ENCODE measurements at places on chromosomes 6 and 20. TPM values are rescaled to one million over a fixed set of nuclear protein-coding genes. Genes with fewer than 3 reads are reported as not detected.

GRCh38 chr6:164121527-164121926, 707.0 kb downstream of the QKI start:
- no peak for DNase-seq

The HNF4A gene
- polyA plus RNA-seq, result 0.04 TPM

The TCF21 gene
- 0.04 TPM for polyA plus RNA-seq

DNA sequence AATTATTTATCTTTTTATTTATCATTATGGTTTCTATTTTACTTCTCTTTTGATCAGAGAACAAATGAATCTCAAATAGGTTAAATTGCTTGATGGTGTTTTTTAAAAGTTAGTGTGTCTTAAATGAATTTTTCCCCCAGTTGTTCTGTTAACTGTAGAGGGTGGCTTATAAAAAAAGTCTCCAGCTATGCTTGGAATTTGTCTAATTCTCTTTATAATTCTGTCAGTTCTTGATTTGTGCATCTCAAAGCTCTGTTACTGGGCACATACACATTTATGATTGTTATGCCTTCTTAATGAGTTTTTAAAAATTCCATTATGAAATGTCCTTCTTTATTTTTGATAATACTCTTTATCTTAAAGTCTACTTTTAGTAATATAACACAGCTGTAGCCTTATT, 58.0 kb downstream of the LIN28B start:
- no peak for DNase-seq

DNA sequence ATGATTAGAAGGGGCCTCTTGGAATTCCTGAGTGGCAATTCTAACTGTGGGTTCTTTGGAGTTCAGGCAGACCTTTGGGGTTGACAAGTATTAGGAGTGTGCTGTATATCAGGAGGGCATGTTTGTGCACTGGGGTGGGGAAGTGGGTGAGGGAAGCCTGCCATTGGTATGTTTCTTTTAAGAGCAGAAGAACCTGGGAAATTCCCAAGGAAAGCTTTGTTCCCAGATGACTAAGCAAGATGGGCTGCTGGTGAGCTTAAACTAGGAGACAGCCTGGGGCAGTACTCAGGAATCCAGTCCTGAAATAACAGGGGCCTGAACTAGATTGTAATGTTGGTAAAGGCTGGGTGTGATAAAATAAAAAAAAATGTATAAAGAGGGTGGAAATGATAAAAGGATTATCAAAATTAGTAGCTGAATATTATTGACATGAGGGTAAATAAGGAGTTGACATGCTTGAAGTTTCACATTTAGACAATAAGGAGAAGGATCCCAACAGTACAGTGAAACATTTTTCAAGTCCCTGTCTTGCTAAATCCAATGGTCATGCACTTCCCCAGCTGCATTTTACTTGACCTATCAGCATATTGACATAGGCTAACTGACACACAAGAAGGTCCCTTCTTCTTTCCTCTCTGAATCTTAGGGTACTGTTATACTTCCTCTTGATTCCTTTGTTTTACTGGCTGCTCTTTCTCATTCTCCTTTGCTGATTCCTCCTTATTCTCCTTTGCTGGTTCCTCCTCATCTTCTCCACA, 18.4 kb upstream of the IFNGR1 start:
- no peak for DNase-seq

GRCh38 chr6:36104836-36105235, 25.5 kb upstream of the MAPK13 start:
- no peak for DNase-seq

GRCh38 chr6:163793011-163793983, 378.8 kb downstream of the QKI start:
- DNase-seq, result no peak

The SOD2 gene
- polyA plus RNA-seq, result 95.9 TPM

DNA sequence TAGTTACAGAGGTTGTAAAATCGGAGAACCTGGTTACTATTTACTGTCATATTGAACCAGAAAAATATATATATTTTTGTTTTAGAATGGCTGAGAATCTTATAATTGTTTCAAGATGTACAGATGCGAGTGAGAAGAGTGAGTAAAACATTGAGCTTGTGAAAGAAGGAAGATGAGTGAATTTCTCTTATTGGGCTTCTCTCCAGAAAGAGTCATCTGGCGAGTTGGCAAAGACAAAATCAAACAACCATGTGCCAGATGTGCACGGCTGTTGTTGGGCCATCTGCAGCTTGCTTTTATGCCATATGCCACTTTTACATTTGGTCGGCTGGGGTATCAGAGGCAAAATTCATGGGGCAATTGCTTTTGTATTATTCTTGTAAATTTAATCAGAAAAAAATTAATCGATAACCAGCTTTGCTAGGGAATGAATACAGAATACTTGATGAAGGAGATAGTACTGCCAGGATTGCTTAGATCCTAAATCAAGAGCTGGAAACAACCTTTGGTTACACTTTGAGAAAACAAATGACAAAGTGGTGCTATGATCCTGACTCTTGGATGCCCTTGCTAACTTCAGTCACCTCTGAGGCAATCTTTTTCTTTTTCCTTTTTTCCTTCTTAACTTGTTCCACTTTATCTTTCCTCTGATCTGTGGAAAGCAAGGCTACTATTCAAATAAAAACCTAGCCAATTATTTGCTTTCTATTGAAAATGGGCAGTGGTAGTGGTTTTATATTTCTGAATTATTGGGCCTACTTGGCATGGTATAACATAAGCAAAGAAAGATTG, 97.1 kb upstream of the GRIK2 start:
- DNase-seq, result peak; percentile 32

The TBX18 gene
- polyA plus RNA-seq, result 21.5 TPM

The SUN5 gene
- not detected for polyA plus RNA-seq

DNA sequence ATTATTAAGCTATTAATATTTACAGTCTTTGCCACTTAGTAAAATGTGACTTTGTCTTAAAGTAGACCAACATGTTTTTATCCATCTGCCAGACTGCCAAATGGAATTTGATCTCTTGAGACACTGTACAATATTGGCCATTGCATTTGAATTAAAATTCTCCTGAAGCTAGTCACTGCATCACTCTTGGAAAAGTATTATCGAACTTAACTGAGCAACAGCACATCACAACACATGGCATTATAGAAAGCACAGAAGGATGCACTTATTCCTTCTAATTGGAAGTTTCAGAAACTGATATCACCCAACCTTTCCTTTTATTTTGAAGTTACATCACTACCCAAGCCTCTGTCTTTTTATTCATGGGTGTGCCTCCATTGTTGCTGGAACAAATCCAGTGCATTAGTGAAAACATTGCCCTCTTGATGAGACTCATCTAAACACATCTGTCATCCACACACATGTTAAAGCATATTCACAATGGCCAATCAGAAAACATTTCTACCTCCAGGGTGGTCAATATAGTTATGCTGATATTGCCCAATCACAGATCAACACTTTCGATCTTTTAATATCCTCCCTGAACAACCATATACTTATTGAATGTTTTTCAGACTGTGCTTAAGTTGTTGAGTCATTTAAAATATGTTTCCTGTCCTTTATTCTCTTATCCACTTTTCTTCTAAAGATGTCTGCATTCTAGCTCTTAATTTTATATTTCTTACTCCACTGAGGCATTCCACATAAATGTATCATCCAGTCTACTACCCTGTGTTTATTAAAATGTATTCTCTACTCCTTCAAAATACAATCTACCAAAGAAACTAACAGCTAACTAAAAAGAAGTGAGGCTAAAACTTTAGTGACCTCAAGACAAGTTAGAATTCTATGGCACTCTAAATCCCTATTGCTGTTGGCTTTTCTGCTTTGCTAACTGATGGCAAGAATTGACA, 535.0 kb downstream of the RFPL4B start:
- no peak for DNase-seq

DNA sequence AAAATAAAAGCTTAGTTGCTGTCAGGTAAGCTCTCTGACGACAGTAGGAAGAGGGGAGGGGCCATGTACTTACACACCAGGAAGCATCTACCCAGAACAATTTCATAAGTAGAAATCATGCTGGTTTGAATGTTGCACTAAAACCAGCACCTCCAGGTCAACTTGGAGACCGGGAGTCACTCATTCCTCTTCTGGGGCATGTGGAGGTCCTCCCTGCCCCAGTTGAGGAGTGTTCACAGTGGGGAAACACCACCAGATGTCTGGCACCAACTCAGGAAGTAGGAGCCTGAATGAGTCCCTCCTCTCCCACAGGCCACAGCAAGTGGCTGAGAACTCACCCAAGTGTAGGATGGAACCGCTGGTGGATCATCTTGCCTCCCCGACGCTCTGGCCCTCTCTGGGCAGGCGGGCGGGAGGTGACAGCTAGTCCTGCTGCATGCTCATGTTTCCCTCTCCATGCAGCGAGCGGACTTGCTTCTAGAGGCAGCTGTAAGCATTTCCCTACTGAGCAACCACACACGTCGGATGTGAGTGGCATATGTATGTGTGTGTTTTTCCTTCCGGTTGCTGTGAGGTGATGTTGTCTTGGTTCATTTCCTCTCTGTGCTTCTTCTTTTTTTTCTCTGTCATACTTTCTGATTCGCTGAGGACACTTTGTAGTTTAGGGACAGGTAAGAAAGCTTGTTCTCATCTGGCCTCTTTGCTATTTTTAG, 149.5 kb upstream of the NEDD9 start:
- no peak for DNase-seq

- DNase-seq, result no peak
These were observed 49.1 kb upstream of the DST start for GRCh38 chr6:56691814-56692213.

The ZNF341 gene
- 3.6 TPM for polyA plus RNA-seq

The BMP5 gene
- polyA plus RNA-seq, result 9.0 TPM

The PROKR2 gene
- polyA plus RNA-seq, result not detected

GRCh38 chr6:62891065-62891647, 320.1 kb upstream of the FKBP1C start:
- no peak for DNase-seq

GRCh38 chr6:15623276-15624116, 39.3 kb downstream of the DTNBP1 start:
- no peak for DNase-seq

DNA sequence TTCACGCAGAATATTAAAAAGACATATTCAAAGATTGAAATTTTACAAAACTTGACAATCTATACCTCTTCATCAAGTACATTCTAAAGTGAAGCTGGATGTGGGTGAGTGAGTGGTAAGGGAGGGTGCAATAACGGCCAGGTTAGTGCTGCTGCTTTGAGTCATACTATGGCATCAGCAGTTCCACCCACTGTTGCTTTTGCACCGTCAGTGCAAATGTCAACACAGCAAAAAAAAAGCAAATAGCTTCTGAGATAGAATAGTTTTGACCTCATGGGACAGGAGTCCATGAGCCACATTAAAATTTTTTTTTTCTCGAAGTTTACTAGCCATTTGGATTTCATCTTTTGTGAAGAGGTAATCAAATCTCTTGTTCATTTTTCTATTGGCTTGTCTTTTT, 31.8 kb downstream of the PSMF1 start:
- no peak for DNase-seq

The POM121L2 gene
- not detected for polyA plus RNA-seq

DNA sequence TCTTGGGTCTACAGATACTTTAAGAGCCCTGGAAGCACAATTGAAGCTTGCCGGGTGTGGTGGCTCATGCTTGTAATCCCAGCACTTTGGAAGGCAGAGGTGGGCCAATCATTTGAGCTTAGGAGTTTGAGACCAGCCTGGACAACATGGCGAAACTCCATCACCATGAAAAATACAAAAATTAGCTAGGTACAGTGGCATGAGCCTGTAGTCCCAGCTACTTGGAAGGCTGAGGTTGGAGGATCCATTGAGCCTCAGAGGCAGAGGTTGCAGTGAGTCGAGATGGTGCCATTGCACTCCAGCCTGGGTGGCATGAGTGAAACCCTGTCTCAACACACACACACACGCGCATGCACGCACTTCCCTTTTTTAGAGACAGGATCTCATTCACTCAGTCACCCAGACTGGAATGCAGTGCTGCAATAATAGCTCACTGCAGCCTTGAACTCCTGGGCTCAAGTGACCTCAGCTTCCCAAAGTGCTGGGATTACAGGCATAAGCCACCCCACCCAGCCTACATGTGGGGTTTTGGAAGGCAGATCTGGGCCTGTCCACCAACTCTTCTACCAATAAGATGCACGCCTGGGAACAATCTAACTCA, 182.5 kb upstream of the JARID2 start:
- no peak for DNase-seq

The VGLL2 gene
- 82.7 TPM for polyA plus RNA-seq

- no peak for DNase-seq
These were observed 15.8 kb upstream of the MAP7 start for GRCh38 chr6:136566007-136566487.

The AGER gene
- 6.7 TPM for polyA plus RNA-seq

The CLPSL2 gene
- polyA plus RNA-seq, result not detected

- DNase-seq, result no peak
These were observed 97.5 kb downstream of the TRMT11 start for GRCh38 chr6:126083875-126084274.

Measured in hindlimb muscle (tissue), 1 donor.